ENCODE measurements at places on chromosomes 11 and 22. TPM values are rescaled to one million over a fixed set of nuclear protein-coding genes. Genes with fewer than 3 reads are reported as not detected.

DDTL gene
- 3.8 TPM for total RNA-seq

OR52I1 gene
- not detected for total RNA-seq

SYT13 gene
- 62.3 TPM for total RNA-seq

C11orf52 gene
- not detected for total RNA-seq

SOX6 gene
- total RNA-seq = 33.4 TPM

LRRC74B gene
- not detected for total RNA-seq

CHRM1 gene
- total RNA-seq = not detected

CCDC116 gene
- 0.45 TPM for total RNA-seq

VSIG2 gene
- total RNA-seq = 0.27 TPM

TMEM151A gene
- total RNA-seq = 6.4 TPM

RIN1 gene
- 0.64 TPM for total RNA-seq

LARGE2 gene
- not detected for total RNA-seq

TTLL1 gene
- 26.4 TPM for total RNA-seq

NRIP3 gene
- 16.7 TPM for total RNA-seq

NLRP10 gene
- total RNA-seq = not detected

ZNF215 gene
- total RNA-seq = 7.8 TPM

KRTAP5-7 gene
- total RNA-seq = 0.18 TPM
